DND-41 (cell line): ENCODE measurements at places on chromosomes 5 and 9.

GRCh38 chr5:83029-83428 is 8.9 kb upstream of the PLEKHG4B start:
- no peak for DNase-seq

- DNase-seq = no peak
Measured at GRCh38 chr5:129609710-129610109, 138.2 kb upstream of the MINAR2 start.

DNA sequence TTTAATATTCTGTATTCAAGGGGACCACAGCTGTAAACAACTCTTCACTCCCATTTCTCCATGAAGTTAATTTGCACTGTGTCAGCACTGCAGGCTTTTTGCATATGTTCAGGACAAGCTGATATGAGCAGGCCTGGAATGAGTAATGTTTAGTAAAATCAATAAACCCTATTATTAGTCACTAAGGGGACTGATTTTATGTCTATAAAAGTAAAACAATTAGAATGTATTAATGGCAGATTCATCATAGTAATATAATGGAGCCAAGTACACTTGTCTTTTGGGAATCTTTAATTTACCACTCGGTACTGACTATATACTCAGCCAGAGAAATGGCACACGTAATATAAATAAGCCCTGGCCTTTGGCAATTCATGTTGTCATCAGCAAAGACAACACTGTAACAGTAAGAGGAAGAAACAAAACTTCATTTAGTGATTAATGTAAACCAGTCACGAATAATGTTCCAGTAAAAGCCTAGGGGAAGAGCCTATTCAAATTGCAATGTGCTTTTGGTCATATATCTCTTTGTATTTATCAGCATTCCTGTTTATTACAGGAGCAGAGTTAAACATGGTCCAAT is 111.6 kb downstream of the ZNF608 start:
- no peak for DNase-seq

DNA sequence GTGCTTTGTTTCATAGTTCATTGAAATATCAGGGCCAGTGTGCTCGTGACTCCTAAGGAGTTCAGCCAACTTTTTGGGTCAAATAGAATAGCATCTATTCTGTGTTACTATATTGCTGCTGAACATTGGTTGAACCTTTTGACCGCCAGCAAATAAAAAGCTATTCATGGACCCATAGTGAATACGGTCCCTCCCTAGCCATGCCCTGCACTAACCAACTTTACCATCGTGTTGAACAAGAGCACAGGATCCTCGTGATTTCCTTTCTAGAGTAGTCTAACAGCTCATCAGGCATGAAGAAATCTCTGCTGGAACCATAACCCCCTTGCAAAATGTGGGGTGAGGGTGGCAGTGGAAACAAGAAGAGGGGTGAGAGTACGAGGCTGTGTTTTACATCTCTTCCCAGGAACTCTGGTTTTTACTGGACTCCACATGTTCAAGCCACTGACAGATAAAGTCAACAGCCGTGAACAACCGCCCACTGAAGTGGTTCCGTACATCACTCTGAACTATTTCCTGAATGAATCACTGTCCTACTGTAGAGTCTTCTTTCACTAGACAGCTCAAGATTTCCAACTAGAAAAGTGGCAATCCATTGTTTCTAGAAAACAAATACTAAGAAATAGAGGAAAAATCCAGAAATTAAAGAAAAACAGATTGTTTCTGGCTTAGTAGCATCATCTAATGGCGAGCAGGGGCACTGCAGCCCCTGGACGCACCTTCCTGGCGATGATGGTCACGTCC is 70.1 kb upstream of the SPATA31E1 start:
- no peak for DNase-seq

GRCh38 chr5:83764101-83764500 is 43.4 kb upstream of the HAPLN1 start:
- no peak for DNase-seq

DNA sequence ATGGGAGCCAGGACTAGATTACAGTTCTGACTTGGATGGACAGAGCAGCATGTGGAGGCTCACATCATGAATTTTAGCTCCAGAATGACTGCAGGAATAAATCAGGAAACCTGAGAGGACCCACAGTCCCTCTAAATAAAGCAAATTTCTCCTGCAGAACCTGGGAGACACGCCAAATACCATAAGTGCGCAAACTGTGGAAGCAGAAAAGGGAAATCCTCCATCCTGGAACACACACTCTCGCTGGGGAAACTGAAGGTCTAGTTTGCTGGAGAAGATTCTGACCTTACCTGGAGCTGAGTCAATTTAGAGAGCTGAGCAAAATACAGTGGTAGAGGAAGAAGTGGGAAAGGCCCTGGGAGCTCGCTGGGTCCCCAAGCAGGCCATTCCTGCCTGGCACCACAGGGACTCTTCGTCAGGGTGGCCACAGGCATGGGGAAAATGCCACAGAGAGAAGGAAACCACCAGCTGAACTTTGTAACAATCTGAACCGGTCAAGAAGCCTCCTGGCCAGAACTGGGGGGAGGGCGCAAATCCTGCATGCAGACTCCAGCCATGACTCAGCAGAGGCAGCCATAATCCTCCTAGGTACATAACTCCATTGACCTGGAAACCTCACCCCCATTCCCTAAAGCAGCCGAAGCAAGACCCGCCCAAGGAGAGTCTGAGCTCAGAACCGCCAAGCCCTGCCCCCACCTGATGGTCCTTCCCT is 390.9 kb downstream of the LRRC70 start:
- DNase-seq = no peak

DNA sequence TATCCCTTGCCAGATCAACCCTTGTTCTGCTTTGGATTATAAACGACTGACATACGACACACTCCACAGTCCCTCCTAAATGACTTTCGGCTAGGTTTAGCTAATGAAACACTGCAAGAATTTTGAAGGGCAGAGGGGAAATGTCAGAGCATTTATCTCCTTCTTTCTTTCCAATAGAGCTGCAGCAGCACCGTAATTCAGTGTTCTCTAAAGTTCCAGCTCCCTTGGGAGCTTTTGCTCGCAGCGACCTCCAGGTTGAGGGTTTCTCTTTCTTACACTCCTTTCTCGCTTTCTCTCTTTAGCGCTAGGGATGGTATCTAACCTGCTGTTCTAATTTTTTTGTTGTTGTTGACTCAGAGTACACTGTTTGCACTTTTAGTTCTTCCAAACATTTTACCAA is 467.1 kb upstream of the ST8SIA4 start:
- no peak for DNase-seq
